Stimulated activated CD4-positive, alpha-beta T cell treated with anti-CD3 and anti-CD28 coated beads, Interleukin-2, amount 100 ng/mL, for 24 hours (primary cell): ENCODE measurements at places on chromosomes 12 and 14.

DNA sequence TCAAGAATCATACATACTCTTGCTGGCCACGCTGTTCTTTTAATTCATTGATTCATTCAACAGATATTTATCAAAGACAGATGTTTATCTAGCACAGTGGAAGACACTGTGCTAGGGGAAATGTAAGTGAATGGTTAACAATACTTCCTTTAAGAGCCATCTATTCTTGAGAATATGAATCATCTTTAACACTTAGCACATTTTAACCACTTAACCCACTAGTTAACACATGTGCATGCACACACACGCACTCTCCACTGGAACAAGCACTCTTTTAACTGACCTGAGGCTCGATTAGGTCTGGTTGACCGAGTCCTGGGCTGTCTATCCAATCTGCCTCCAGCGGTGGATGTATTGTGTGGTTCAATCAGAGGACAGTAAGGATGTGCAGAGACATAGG is 34.6 kb downstream of the LMNTD1 start:
- DNase-seq, result no peak

DNA sequence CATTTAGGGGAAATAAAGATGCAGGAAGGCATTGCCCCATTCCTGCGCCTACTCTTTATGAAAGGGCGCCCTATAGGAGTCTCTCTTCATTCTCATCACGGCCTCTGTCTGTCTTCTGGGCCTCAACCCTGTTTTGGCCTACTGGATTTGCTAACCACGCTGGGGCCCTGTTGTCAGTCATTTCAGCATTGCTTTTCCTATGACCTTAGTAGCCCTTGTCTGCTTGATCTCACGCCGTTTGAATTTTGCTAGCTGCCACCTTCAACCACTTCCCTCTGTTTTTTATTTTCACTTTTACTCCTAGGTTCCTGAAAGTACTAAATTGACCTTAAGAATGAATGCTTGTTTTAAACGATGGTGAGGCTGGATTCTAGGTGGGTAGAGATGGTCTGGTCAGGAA is 139.0 kb downstream of the SYNE2 start:
- DNase-seq, result no peak

GRCh38 chr12:15824516-15824915 is 35.3 kb upstream of the EPS8 start:
- no peak for DNase-seq

DNA sequence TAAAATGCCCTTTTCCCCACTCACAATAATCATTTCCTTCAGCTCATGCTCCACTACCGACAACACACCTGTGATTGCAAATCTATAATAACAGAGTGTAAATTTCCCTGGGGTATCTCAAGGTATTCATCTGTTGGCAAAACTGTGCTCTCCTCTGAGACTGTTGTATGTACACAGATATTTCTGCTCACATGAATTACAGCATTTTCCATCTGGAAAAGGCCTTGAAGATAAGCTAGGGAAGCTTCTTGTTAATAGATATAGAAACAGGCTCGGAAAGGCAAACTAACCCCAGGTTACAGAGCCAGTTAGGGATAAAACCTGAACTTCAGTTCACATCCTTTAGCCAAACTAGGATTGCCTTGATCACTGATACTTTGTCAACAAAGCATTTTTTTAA is 210.4 kb upstream of the KRR1 start:
- no peak for DNase-seq

- DNase-seq, result peak; percentile 40
Observed at GRCh38 chr14:21300892-21301291, 21.0 kb downstream of the RPGRIP1 start.

DNA sequence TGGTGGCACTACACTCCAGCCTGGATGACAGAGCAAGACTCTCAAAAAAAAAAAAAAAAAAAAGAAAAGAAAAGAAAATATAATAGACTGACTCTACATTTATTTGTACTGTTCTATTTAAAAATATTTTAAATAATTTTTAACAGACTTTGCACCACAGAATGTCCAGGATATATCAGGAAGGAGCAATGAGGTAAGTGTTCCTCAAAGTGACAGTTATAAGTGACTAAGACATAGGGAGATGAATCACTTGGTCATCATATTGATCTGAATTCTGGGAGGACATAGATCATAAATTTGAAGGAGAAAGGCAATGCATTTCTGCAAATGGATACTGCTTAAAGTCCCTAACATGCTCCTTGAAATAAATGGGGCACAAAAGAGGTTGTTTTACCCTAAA is 221.5 kb downstream of the KCNC2 start:
- DNase-seq, result no peak

GRCh38 chr12:109033239-109034196 is 12.7 kb upstream of the SVOP start:
- no peak for DNase-seq

- DNase-seq, result peak; percentile 71
Observed at GRCh38 chr14:102437997-102438915, 71.3 kb downstream of the ANKRD9 start.

- DNase-seq, result no peak
Observed at GRCh38 chr12:111664499-111664898, 21.3 kb downstream of the BRAP start.

- DNase-seq, result no peak
Observed at GRCh38 chr12:106631150-106631549, 48.3 kb downstream of the RFX4 start.

GRCh38 chr12:10673659-10674384 is at the start of gene STYK1:
STYK1 (minus strand) TSS chr12:10674052; CDS start chr12:10634618, 39,434 bp downstream.
- DNase-seq, result peak; percentile 78

GRCh38 chr12:108734200-108734906 is 3.0 kb upstream of the CORO1C start:
- no peak for DNase-seq

GRCh38 chr12:66999141-66999540 is 270.0 kb upstream of the CAND1 start:
- DNase-seq, result no peak

GRCh38 chr14:56183631-56184157 is 65.5 kb downstream of the PELI2 start:
- DNase-seq, result no peak

DNA sequence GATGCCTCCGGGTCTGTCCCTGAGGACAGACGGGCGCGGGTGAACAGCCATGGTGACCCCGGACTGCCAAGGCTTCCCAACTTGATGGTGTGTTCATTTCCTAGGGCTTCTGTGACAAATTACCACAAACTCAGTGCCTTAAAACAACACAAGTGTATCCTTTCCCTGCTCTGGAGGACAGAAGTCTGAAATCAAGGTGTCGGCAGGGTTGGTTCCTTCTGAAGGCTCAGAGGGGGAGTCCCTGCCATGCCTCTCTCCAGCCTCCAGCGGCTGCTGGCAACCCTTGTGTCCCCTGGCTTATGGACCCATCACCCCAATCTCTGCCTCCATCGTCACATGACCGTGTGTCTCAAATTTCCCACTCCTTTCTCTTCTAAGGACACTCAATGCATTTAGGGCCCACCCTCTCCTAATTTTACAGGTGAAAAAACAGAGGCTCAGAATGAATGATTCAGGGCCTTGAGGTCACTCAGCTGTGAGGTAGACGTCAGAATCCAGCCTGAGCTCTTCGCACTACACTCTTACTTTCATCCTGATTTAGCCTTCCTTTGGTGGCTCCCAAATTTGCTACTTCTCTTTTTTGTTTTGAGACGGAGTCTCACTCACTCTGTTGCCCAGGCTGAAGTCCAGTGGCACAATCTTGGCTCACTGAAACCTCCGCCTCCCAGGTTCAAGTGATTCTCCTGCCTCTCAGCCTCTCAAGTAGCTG is 45.4 kb downstream of the VCPKMT start:
- peak; percentile 8 for DNase-seq

- no peak for DNase-seq
Observed at GRCh38 chr12:25723336-25723735, 170.3 kb upstream of the LMNTD1 start.

DNA sequence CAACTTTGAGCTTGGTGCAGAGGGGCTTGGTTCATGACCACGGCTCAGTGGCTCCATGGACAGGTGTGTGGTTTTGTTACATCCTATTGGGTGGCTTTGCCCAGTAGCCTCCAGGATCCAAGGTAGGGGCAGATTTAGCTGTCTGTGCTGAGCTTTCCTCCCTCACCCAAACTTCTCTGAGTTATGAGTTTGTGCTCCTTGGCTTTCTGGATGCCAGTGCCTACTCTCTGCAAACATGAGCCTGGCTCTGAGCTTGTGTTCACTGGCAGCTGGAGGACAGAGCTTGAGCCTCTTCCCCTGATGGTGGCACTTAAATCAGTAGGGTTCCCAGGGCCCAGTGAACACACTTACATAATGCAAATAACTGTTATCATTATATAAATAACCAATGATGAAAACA is 45.3 kb upstream of the HECTD1 start:
- DNase-seq, result no peak
